ENCODE measurements at places on chromosomes 16 and 17. TPM values are rescaled to one million over a fixed set of nuclear protein-coding genes. Genes with fewer than 3 reads are reported as not detected.

DNA sequence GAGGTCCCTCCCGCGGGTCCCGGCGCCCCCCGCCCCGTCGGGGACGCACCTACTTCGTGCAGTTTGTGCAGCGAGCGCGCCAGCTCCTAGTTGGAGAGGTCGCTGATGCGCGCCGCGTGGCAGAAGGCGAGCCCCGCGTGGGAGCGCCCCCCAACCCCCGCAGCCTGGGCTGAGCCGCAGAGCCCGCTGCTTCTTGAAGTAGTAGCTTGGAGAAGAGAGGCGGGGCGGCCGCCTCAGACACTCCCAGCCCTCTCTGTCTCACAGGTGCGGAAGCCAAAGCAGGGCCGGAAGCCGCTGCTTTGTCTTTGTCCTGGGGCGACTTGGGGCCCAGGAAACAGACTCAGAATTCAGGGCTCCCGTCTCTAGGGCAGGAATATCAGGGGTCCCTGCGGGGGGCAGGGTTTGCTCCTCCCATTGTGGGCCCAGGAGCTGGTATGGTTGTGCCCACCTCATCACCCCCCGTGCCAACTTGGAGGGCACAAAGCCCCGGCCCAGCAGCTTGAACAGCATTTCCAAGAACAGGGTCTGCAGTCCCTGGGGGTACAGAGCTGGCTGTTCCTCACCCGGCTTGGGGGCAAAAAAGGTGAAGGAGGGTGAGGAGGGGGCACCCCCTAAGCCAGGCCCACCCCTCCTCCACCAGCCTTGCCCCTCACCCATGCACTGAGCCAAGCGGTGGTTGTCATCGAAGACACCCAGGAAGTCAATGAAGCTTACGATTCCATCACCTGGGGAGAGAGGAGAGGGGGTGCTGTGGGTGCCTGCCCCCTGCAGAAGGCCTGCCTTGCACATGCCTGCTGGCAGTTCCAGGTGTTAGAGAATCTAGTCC, 13.5 kb downstream of the SPATA32 start:
- DNase-seq = peak; percentile 46

DNA sequence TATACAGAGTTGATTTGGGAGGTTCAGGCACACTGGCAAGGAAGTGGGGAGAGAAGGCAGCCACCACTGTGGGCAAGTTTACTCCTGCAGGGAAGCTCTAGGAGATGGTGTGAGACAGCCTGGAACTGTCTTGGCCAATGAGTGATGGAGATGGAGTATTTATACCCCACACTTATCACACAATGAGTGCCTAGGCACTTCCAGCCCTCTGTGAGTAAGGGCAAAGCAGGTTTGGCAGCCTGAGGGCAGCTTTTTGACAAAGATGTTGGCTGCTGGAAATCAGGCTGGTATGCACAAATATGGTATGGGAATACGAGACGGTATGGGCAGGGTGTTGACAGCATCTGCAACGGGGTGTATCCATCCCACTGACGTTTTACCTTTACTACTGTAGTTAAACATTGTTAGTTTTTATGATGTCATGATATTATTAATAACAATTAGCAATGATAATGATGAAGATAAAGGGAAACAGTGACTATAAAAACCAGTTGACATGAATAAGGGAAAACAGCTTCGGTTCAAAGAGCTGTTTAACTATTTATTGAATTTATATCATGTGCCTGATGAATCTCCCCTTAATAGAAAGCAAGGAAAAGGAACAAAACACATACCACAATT, 149.9 kb downstream of the CDK5R1 start:
- no peak for DNase-seq

GRCh38 chr17:36602924-36603384, 1.6 kb downstream of the MRM1 start:
- peak; percentile 74 for DNase-seq

DNA sequence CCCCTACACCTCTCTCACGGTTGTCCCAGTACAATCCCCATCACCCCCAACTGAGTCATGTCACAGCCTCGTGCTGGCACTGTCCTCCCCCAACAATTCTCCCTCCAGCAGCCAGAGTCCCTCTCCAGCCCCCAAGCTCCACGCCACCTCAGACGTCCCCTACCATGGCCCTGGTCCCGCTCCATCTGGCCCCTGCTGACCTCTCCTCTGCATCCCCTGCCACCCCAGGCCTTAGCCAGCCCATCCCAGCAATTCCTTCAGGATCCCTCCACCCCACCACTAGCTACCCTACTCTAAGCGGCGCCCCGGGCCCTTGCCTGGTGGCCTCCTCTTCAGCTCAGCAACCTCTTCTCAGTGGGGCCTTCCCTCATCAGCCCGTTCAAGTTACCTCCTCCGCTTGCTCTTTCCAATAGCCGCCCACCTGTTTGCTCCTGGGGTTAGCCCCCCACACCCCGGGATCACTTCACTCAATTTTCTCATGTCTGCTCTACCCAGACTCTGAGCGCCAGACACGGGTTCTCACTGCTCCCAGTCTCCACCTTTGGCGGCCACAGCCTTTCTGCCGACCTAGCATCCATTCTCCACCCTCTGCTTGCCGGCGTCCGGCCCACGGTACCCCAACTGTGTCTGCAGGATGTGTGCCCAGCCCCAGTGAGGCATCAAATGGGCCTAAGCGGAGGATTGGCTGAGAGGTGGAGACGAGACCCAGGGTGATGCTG, 92.2 kb upstream of the DNAH17 start:
- DNase-seq = no peak

- no peak for DNase-seq
Measured at GRCh38 chr16:81456523-81457325, 12.1 kb downstream of the CMIP start.

GRCh38 chr17:70875729-70876310, 706.5 kb downstream of the KCNJ2 start:
- no peak for DNase-seq

- DNase-seq = peak; percentile 4
Measured at GRCh38 chr17:59754552-59754951, 47.1 kb downstream of the VMP1 start.

- DNase-seq = no peak
Measured at GRCh38 chr17:57516290-57517230, 228.5 kb downstream of the CCDC182 start.

GRCh38 chr16:85455534-85455933, 157.6 kb upstream of the GSE1 start:
- no peak for DNase-seq

C17orf107 gene
- 5.1 TPM for total RNA-seq
